ENCODE measurements at places on chromosomes 2 and 18. TPM values are rescaled to one million over a fixed set of nuclear protein-coding genes. Genes with fewer than 3 reads are reported as not detected.

The MEP1B gene
- not detected for total RNA-seq

The SOX11 gene
- 0.66 TPM for total RNA-seq

The PHLPP1 gene
- 6.6 TPM for total RNA-seq

The ALKAL2 gene
- not detected for total RNA-seq

The NRBP1 gene
- 106 TPM for total RNA-seq

The IL36A gene
- not detected for total RNA-seq

The MALL gene
- total RNA-seq, result 18.1 TPM

The GCG gene
- total RNA-seq, result not detected

The DOCK10 gene
- 113 TPM for total RNA-seq

The ELOA2 gene
- total RNA-seq, result not detected

The DSG3 gene
- under 0.01 TPM for total RNA-seq

The ASB18 gene
- not detected for total RNA-seq

The ANKRD62 gene
- not detected for total RNA-seq

The LBH gene
- total RNA-seq, result 56.1 TPM

The ABCB6 gene
- total RNA-seq, result 38.4 TPM

The ZC3H8 gene
- 1.9 TPM for total RNA-seq

The CD226 gene
- 0.50 TPM for total RNA-seq
